T-helper 22 cell (primary cell): ENCODE measurements at places on chromosomes 7 and 10.

GRCh38 chr10:28581916-28582315 is 49.0 kb downstream of the WAC start:
- no peak for DNase-seq

- DNase-seq, result no peak
Observed at GRCh38 chr7:149725916-149726315, 47.5 kb downstream of the ZNF467 start.

GRCh38 chr10:89355394-89355931 is 22.4 kb upstream of the IFIT1B start:
- no peak for DNase-seq

DNA sequence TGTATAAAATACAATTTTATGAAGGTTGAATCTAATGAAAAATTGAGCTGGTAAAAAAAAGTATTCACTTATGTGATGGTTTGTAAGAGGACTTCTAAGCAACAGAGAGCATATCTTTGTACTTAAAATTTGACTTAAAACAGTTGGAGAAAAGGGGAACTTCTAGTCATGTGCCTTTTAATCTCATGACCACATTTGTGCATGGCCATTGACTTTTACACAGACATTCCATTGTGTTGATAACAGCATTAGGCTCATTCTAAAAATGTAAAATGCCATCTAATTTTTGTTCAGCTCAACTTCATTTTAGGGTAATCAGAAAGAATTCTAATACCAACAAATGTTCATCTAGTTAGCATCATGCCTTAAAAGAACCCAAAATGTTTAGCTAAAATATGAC is 119.9 kb downstream of the HPSE2 start:
- no peak for DNase-seq

GRCh38 chr7:86094166-86094669 is 549.5 kb upstream of the GRM3 start:
- no peak for DNase-seq

DNA sequence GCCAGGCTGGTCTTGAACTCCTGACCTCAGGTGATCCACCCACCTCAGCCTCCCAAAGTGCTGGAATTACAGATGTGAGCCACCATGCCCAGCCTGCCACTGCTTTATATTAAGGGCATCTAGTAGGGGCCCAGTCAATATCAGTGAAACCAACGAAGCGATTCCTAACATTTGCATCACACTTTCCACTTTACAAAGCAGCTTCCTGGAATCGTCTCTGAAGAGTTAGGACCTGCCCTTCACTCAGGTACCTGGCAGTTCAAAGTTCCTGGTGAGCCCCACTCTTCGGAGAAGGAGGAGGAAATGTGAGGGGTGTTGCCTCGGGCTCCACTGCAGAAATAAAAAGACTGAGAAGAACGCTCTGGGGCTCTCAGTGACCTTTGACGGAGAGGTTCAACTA is 31.1 kb upstream of the EZH2 start:
- DNase-seq, result no peak

DNA sequence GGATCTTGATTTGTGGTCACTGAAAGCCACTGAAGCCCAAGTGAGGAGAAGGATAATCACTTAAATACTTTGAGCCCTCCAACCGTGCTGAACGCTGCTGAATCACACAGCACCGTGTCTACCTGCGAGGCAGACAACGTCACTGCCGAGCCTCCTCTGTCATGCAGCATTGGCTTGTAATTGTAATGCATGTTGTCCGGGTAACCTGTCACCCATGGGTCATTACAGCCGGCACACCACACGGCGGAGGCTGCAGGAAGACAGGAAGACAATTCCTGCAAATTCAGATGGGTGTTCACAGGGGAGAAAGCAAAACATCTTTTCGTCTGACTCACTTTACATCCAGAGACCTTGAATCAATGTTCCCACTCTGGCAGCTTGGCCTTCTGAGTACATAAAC is 546.1 kb upstream of the FOXK1 start:
- DNase-seq, result no peak

DNA sequence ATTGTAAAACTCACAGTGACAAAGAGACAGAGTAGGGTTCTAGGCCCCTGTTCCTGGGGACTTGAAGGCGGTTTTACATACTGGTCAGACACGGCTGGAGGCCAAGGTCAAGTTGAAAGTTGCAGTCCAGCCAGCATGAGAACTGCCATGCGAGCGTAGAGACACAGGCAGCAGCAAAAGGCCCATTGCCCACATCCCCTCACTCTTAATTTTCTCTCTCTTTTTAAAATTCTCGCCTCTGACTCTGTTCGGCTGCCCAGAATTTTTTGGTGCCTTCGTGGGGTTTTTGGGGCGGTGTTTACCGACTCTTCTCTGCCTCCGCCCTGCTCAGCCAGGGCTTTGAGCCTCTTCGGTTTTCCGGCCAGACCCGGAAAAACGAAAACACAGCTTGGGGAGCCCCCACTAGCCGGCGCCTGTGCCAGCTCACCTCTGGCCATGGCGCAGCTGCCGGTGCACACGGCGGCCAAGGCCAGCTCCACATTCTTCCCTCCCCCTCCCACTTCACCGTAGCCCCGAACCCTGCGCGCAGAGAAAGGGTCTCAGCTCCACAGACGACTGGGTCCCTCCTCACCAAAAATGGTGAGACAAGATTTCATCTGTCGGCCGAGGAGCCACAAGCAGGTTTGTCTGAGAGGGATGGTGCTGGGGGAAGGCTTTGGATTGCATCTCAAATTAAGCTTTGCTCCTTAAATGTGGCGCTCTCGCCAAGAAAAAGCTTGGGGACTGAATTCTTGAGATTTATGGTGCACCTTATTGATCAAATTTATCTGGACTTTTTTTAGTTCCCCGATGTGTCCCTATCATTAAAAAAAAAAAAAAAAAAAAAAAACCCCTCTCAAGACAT is 2.3 kb upstream of the HOXA13 start:
- DNase-seq, result no peak

- DNase-seq, result no peak
Observed at GRCh38 chr7:44727158-44727936, 21.3 kb upstream of the ZMIZ2 start.

DNA sequence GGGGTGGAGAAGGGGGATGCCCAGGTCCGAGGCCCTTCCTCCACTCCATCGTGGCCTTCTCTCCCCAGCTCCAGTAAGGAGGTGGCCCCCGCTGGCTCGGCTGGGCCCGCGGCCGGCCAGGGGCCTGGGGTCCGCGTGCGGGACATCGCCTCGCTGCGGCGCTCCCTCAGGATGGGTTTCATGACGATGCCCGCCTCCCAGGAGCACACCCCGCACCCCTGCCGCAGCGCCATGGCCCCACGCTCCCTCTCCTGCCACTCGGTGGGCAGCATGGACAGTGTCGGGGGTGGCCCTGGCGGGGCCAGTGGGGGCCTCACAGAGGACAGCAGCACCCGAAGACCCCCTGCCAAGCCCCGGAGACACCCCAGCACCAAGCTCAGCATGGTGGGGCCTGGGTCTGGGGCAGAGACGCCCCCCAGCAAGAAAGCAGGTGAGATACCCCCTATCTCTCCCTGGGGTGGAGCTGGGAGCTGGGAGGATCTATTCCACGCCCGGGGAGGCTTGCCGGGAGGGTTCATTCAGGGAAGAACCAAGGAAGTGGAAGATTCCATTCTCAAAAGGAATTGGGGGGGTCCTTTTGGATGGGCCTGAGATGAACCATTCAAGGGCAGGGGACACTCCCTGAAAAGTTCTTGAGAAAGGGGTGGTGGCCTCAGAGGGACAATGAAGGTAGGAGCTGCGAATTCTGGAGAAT is 3.2 kb downstream of the NYAP1 start:
- no peak for DNase-seq

- DNase-seq, result no peak
Observed at GRCh38 chr10:24915304-24915703, 37.1 kb downstream of the PRTFDC1 start.

DNA sequence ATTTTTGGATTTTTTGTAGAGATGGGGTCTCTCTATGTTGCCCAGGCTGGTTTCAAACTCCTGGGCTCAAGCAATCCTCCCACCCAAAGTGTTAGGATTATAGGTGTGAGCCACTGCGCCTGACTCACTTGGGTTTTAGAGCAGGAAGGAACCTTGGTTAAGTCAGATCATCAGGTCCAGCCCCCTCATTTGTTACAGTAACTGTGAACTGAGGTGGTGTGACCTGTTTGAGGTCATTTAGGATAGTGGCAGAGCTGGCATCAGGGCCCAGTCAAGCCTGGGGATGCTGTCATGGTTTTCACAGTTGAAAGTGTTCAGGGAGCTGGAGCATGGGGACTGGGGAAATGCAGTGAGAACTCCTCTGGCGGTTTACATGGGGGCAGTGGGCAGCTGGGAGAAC is 159.6 kb downstream of the TAX1BP1 start:
- no peak for DNase-seq
